Neural progenitor cell (in vitro differentiated cells): ENCODE measurements at places on chromosomes 13 and 19. TPM values are rescaled to one million over a fixed set of nuclear protein-coding genes. Genes with fewer than 3 reads are reported as not detected.
A peak's percentile ranks its signal among the peaks of the same experiment; 100 is the strongest.

Gene NOVA2
- 3.9 and 6.7 TPM in 2 replicates for total RNA-seq

Gene GSX1
- total RNA-seq: not detected in 2 replicates

DNA sequence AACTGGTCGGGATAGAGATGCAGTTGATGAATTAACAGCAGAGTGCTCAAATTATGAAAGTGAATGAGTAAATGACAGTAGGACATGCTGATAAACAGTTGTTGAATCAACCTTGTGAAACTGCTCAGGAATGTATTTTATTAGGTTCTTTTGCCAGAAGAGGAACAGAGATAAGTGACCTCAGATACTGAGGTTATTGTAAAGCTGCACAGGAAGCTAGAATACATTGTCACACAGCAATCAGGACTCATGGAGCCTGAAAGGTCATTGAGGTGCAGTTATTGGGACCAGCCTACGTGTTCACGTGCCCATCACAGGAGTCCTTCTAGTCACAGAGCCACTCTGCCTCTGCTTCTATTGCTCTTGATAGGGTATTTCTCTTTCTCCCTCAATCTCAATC lies 47.5 kb upstream of the MED4 start:
- H3K4me3 ChIP-seq: no peak overlapping the region
- H3K27me3 ChIP-seq: no peaks in the 10 kb centered on the region
- H3K36me3 ChIP-seq: no peaks in the 10 kb centered on the region

Gene CATSPERD
- not detected in 2 replicates for total RNA-seq

- no peaks in the 10 kb centered on the region for H3K36me3 ChIP-seq
- no peaks in the 10 kb centered on the region for H3K4me1 ChIP-seq
These were observed 128.7 kb downstream of the TSHZ3 start for GRCh38 chr19:31220540-31220939.

DNA sequence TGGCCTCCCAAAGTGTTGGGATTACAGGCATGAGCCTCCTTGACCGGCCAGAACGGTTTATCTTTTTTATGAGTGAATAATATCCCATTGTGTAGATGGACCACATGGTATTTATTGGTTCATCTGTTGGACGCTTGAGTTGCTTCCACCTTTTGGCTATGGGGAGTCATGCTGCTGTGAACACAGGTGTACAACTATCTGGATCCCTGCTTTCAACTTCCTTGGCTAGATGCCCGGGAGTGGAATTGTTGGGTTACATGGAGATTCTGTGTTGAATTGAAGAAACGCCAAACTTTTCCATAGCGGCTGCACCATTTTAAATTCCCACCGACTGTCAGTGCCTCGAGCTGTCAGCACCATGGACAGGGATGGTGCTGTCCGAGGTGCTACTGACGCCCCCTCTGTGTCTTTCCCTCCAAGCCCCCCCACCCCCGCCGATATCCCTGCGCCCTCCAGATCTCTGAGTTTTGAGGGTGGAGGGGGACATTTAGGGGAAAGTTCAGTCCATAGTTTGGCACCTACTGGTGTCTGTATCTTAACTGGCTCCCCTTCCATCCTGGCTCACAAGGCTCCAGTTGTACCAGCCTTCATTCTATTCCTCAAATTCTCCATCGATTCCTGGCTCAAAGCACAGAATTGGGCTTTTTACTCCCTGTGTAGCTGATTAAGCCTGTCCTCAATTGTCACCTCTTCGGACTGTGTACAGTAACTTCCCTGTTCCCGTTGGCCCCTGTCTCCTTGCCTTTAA lies 27.3 kb downstream of the PNPLA6 start:
- peak; percentile 50 for DNase-seq
- no peak overlapping the region for H3K27ac ChIP-seq
- no peaks in the 10 kb centered on the region for H3K4me1 ChIP-seq
